ENCODE measurements at places on chromosomes 6 and 20. TPM values are rescaled to one million over a fixed set of nuclear protein-coding genes. Genes with fewer than 3 reads are reported as not detected.

Gene BPIFB2
- not detected for total RNA-seq

Gene ZC3H12D
- total RNA-seq = 28.0 TPM

Gene TEAD3
- 0.66 TPM for total RNA-seq

Gene EZR
- total RNA-seq = 218 TPM

Gene SIRPG
- 35.8 TPM for total RNA-seq

Gene GPLD1
- 0.74 TPM for total RNA-seq
